ENCODE measurements at places on chromosomes 12 and 14.

GRCh38 chr12:82326905-82327503 lies 31.2 kb downstream of the CCDC59 start:
- peak; percentile 3 for DNase-seq

GRCh38 chr14:69356903-69357543 lies 41.1 kb downstream of the ERH start:
- DNase-seq: no peak

GRCh38 chr14:94022532-94023411 lies 3.4 kb upstream of the OTUB2 start:
- no peak for DNase-seq

DNA sequence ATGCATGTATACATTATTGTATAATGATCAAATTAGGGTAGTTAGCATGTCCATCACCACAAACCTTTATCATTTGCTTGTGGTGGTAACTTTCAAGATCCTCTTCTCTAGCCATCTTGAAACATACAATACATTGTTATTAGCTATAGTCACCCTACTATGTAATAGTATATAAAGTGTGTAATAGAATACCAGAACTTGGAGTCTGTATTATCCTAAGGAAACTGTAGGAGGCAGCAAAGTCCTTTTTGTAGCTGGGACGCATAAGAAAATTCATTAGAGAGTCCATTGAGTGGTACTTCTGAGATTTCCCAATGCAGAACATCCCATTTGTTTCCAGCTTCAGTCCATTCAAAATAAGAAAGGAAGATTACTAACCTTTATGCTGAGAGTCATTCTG lies 325.9 kb upstream of the LRFN5 start:
- DNase-seq: no peak

- DNase-seq: peak; percentile 13
These were observed 10.9 kb upstream of the TC2N start for GRCh38 chr14:91878274-91878673.

- peak; percentile 76 for DNase-seq
These were observed at the start of gene ARID2 for GRCh38 chr12:45729233-45730083. ARID2 (plus strand) TSS chr12:45729706; CDS start chr12:45729837, 131 bp downstream.

GRCh38 chr12:112285600-112286401 lies 96.4 kb downstream of the HECTD4 start:
- no peak for DNase-seq

DNA sequence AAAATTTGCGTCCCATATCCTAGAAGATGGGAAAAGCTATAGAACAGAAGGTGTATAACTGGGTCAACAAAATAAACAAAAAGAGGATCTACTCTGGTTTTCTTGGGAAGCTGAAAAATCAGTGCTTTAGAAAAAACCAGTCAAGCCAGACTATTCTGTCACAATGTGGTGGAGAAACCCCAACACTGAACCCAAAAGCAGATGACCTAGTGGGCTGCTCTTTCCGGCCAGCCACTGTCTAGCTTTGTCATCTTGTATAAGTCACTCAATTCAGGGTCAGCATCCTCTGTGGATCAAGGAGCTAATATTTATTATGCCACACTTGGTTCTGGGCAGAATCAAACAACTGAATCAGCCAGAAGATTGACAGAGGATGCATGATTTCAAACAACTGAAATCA lies 26.6 kb upstream of the TMCC3 start:
- no peak for DNase-seq

DNA sequence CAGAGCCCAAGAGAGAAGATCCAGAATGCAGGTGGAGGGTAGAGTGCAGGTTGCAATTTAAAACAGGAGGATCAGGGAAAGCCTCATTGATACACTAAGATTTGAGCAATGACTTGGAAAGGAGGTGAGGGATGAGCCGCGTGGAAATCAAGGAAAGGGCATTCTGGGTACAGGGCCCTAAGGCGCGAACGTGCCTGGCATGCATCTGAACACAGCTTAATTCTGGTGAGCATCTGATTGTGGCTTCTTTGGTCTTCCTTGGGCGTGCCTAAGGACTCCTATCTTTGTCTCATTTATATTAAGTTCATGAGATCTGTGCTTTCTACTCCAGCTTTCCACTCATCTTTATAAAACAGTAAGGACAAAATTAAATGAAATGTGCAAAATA lies 79.3 kb downstream of the NTF3 start:
- no peak for DNase-seq

DNA sequence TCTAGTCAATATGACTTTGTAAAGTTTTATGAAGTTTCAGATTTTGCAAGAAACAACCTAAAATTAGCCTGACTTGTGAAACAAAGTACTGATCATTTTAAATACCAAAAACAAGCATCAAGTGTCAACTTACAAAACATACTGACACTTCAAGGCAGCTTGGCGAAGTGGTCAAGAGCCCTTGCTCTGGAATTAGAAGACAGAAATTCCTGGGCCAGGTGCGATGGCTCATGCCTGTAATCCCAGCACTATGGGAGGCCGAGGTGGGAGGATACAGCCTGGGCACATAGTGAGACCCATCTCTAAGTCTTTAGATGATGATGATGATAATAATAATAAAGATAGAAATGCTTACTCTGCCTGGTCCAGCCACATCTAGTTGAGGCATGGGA lies 45.4 kb upstream of the NR2C1 start:
- DNase-seq: no peak

DNA sequence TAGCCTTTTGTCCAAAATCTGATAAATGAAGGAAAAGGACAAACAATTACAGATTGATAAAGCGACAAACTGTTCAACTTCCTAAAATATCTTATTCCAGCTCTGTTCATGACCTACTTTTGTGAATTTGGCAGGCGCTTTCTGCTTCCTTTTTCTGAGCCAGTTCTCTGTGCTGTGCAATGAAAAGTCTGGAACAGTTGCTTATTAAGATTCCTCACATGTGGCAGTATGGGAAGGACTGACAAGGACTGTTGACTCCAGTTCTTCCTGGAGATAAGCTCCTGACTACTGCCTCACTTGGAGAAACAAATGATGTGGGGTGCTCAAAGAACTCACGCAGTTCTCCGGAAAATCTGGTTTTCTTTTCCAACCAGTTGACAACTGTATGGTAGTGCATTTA lies 58.3 kb upstream of the ANP32D start:
- no peak for DNase-seq

- no peak for DNase-seq
These were observed 49.9 kb downstream of the FUT8 start for GRCh38 chr14:65462411-65462810.

- no peak for DNase-seq
These were observed 35.1 kb upstream of the MMP19 start for GRCh38 chr12:55877824-55878223.

DNA sequence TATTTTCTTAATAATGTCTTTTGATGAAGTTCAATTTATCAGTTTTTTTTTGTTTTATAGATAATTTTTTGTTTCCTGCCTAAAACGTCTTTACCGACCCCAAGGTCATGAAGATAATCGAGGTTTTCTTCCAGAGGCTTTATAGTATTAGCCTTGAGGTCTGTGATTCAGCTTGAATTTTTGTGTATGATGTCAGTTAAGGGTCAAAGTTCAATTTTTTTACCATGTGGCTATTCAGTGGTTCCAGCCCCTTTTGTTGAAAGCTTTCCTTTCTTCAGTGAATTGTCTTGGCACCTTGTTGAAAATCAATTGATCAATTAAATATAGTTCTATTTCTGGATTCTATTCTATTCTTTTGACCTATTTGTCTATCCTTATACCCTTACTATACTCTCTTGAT lies 3.2 kb upstream of the MGST1 start:
- DNase-seq: no peak

- DNase-seq: no peak
These were observed 844.3 kb downstream of the GALC start for GRCh38 chr14:87148655-87149054.

GRCh38 chr12:47095446-47096236 lies 15.9 kb upstream of the AMIGO2 start:
- DNase-seq: no peak

GRCh38 chr12:31011336-31011735 lies 62.3 kb upstream of the DDX11 start:
- no peak for DNase-seq

GRCh38 chr14:55188686-55189295 lies 2.6 kb downstream of the DLGAP5 start:
- DNase-seq: no peak

DNA sequence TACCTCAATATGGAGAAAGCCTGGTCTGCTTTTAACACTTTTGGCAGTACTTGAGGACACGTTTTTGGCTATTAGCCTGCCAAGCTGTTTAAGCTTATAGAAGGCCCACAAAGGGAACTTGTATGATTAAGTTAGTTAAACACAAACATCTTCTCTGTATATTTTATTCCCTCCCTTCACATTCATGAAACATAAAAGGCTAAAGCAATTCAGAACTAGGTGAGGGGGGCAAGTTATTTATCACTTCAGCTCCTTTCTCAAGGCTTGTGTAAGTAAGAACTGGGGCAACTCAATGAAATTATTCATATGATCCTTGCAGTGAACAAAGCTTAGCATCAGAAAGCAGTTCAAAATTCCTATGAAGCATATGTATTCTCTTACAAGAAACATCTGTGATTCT lies 7.5 kb downstream of the PRICKLE1 start:
- no peak for DNase-seq

- DNase-seq: no peak
These were observed 84.0 kb downstream of the SAMD4A start for GRCh38 chr14:54650959-54651351.

DNA sequence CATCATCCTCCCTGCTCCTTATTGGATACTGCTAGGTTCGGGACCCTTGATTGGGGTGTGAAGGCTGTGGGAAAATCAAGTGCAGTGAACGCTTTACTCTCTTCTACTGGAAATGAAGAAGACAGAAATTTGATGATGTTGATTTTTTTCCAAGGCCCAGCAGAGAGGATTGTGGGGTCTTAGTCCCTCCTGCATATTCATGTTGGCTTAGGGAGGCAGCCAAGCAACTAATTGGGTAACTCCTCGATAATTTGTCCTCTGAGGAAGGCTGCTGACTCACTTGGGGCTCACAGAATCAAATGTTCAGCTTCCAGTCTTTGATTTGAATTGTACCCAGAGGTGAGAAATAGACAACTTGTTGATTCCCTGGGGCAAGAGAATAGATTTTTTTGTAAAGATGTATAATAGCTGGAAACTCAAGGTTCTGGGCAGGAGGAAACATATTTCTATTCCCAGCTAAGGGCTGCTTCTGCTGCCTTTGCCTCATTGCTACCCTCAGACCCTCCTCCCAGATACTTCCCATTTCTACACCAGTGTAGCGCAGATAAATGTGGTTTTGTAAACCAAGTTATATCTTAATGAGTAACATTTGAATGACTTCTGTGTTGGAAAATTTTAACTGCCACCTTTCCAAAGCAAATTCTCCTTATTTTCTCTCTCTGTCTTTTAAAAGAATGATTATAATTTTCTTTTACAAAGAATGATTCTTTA lies 21.7 kb downstream of the NEUROD4 start:
- DNase-seq: no peak

DNA sequence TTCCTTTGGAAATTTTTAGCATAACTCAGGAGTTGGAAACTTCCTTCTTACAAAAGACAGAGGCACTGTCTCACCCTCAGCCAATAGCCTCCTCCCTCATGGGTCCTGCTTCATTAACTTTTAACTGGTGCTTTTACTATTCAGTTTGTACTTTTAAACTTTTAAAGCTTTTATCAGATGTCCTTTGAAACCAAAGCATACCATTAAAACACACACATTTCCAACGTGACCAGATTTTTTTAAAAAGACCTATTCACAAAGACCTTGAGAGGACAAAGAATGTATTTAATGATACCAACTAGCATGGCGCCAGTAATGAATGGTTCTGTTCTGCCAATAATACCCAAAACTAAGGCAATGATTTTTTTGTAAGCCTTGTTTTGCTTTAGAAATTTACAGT lies 173.6 kb upstream of the EEA1 start:
- no peak for DNase-seq

DNA sequence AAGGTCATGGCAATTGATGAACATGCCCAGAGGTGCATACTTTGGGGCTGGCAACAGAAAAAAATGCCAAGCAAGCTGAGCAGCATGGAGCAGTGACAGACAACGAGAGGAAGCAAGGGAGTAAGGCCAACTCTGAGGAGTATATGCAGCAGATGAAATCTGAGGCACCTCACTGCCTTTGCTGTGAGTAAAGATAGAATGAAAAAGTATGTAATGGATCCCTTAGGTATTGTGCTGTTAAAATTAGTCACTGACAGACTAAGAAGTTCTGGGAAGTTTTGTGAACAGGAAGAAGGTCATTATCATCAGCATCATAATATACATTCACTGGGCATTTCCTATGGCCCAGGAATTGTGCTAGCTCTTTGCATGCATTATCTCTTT lies 269.9 kb downstream of the DUSP6 start:
- no peak for DNase-seq

DNA sequence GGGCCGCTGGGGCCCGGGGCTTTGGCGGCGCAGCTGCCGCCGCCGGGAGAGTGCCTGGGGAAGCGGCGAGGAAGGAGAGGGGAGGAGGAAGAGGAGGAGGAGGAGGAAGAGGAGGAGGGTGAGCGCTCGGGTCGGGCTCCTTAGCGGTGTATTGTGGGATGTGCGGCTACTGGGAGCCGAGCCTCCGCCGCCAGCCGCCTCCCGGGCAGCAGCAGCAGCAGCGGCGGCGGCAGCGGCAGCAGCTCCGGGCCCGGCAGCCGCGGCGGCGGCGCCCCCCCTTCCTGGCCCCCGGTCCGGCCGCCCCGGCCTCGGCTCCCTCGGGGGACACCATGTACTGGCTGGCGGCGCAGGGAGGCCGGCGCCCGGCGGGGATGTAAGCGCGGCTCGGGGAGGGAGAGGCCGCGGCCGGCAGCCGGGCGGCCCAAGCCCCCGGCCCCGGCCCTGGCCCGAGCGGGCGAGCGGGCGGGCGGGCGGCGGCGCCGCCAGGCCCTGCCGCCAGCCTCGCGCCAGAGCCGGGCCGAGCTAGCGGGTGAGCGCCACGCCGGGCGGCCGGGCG lies at the start of gene SETD1B:
Gene SETD1B, plus strand, starts transcription at position 149 of the 556 bp plus-strand sequence. CDS start 729 bp downstream, outside the sequence.
- peak; percentile 62 for DNase-seq

- no peak for DNase-seq
These were observed 39.5 kb upstream of the RIN3 start for GRCh38 chr14:92473969-92474535.

DNA sequence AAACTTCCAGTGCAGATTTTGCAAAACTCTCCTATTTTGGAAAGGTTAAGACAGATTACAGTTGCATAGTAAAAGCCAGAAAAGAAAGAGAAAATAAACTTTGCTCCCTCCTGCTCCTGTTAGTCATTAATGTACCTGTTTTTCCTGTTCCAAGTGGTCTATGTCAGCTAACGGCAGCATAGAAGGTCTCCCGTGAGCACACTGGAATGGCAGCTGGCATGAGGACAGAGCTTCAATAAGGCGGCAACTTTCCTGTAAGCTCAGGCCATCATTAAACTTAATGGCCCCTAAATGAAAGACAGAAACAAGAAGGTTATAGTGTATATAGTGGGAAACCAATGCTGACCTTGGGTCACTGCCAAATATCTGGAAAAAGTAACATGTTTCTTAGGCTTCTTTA lies 16.0 kb downstream of the EIF2B2 start:
- no peak for DNase-seq

DNA sequence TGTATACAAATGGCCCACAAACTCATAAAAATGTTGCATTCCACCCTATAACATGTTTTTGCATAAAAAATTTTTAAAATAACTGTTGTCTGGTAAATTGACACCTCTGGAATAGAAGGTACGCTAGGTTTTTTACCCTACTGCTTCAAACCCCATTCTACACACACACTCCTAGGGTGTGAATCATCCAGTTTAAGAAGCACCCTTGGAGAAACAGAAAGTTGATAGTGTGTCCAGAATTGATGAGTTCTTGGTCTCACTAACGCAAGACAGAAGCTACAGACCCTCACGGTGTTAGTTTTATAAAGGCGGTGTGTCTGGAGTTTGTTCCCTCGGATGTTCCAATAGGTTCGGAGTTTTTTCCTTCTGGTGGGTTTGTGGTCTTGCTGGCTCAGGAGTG lies 158.5 kb downstream of the KLRB1 start:
- DNase-seq: no peak

- peak; percentile 43 for DNase-seq
These were observed at the start of gene LRRK2 for GRCh38 chr12:40224439-40225291. LRRK2 (plus strand) TSS chr12:40224997; CDS start chr12:40225132, 135 bp downstream.

All from CD4-positive, alpha-beta T cell treated with Interleukin-21 for 1 hour (primary cell).